CMK (cell line): ENCODE measurements at places on chromosomes 7 and 10.
A peak's percentile ranks its signal among the peaks of the same experiment; 100 is the strongest.

GRCh38 chr7:141287936-141288335 lies 214.1 kb downstream of the TMEM178B start:
- DNase-seq, result no peak

GRCh38 chr7:142770661-142771352 lies at the start of gene PRSS2:
TSS of gene PRSS2 (plus strand) at chr7:142770970. CDS start at chr7:142770983, 13 bp downstream.
- no peak for DNase-seq

GRCh38 chr10:17685233-17685840 lies 41.4 kb downstream of the STAM start:
- no peak for DNase-seq

GRCh38 chr7:157671358-157672255 lies 334.8 kb downstream of the DNAJB6 start:
- DNase-seq, result no peak

DNA sequence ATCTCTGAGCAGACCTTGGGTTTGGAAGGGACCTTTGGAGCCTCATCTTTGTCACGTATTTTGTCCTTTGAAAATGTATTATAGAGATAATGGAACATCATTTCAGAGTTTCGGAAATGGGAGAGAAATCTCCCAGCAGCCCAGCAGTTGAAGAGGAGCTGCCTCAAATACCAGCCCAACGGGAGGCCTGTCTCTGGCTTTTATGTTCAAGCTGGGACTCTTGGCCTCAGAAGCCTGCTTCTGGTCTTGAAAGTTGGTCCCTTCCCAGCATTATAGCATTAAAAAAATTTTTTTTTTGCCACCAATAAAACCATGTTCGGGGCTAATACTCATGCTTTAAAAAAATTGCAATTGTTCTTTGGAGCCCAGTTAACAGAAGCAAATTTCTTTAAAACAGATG lies 73.4 kb upstream of the CTBP2 start:
- no peak for DNase-seq

- DNase-seq, result no peak
Measured at GRCh38 chr10:61919646-61920215, 18.2 kb downstream of the ARID5B start.

DNA sequence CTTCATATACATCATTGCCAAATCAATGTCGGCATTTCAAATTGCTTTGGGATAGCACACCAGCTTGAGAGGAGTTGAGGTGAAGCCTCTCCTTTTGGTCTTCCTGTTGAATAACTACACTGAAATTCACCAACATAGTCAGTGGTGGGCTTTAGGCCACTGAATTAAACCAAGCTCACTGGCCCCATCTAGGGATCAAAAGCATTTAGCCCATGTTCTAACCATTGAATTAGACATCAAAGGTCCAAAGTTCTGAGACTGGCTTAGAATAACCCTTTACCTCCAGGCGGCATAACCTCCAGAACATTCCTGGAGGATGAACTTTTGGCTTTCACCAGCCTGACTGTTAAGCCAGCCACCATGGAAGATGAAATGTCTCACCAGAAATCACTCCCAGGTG lies 54.6 kb downstream of the BPGM start:
- DNase-seq, result peak; percentile 2

GRCh38 chr10:44369296-44369695 lies 15.6 kb downstream of the CXCL12 start:
- no peak for DNase-seq

DNA sequence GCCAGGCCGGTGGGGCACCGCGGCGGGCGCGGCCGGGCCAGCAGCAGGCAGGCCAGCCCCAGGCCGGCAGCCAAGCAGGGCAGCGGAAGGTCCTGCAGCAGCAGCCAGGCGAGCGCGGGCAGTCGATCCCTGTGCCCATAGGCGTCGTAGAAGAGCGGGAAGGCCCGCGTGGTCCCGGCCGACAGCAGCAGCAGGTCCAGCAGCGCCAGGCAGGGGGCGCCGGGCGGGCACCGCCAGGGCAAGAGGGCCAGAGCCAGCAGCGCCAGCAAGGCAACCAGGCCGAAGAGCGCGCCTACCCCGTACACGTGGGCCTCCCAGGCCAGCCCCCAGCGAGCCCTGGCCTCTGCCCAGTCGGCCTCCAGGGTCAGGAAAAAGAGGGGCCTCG lies 8.4 kb upstream of the RBM28 start:
- DNase-seq, result no peak

DNA sequence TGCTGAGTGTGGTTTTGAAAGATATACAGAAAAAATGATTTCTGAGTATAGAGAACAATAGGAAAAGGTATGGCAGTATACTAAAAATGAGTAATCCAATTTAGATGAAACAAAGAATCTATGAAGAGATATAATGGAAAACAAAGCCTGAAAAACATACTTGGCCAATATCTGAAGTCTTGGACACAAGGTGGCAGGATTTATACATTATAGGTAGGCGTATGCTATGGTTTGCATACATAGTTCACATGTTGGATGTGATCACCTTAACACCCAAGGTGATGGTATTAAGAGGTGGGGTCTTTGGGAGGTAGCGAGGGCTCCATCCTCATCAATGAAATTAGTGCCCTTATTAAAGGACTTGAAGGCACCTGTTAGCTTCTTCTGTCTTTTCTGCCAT lies 34.5 kb upstream of the BPGM start:
- no peak for DNase-seq

DNA sequence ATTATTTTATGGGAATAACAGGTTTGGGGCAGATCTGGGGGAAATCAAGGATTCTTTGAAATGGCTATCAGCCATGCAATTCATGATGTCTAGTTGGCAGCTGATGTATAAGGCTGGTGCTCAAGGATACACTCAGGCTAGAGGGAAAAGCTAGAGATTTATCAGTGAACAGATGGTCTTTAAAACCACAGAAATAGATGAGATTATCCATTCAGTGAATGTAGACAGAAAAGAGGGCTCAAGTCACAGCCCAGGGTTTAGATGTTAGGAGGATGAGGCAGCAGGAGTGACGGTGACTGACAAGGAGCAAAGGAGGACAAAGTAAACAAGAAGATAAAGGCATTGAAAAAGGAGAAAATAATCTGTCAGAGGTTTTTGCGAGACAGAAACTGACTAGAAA lies 238.7 kb downstream of the CDK14 start:
- DNase-seq, result no peak

GRCh38 chr10:2978111-2978510 lies 89.2 kb upstream of the PFKP start:
- no peak for DNase-seq

DNA sequence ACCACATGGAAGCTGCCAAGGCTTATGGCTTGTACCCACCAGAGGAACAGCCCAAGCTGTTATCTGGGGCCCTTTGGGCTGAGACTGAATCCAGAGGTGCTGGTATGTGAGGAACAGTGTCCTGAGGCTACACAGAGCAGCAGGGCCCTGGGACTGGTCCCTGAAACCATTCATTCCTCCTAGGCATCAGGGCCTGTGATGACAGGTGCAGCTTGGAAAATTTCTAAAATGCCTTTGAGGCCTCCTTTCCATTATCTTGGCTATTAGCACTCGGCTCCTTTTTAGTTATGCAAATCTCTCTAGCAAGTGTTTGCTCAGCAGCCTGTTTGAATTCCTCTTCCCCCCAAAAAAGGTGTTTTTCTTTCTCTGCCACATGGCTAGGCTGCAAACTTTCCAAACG lies 1151.7 kb upstream of the LRRN3 start:
- no peak for DNase-seq

DNA sequence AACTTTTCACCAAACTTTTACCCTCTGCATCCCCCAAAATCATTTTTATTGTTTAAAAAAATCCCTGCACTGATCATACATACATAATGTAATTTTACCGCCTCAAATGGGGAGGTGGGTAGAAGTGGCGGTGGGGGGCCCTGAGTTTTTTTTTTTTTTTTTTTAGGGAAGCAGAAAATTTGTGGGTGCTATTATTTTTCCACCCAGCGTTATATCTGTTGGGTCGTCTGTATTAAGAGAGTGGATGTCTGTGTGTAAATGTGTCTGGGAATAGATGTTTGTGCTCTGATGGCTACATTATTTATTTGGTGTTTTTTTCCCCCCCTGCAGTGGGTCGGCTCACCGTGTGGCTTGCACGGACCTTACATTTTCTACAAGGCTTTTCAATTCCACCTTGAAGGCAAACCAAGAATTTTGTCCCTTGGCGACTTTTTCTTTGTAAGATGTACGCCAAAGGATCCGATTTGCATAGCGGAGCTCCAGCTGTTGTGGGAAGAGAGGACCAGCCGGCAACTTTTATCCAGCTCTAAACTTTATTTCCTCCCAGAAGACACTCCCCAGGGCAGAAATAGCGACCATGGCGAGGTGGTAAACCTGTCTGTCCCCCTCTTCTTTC lies 438 bp downstream of the ARID5B start:
- no peak for DNase-seq

- DNase-seq, result no peak
Measured at GRCh38 chr10:127150136-127150535, 46.3 kb downstream of the INSYN2A start.

GRCh38 chr7:156179872-156180390 lies 367.7 kb upstream of the SHH start:
- DNase-seq, result no peak

- DNase-seq, result no peak
Measured at GRCh38 chr7:18262058-18262457, 233.5 kb upstream of the HDAC9 start.

GRCh38 chr7:156722043-156722826 lies 81.7 kb downstream of the RNF32 start:
- no peak for DNase-seq

- no peak for DNase-seq
Measured at GRCh38 chr10:13707156-13707881, 120.6 kb downstream of the PRPF18 start.

DNA sequence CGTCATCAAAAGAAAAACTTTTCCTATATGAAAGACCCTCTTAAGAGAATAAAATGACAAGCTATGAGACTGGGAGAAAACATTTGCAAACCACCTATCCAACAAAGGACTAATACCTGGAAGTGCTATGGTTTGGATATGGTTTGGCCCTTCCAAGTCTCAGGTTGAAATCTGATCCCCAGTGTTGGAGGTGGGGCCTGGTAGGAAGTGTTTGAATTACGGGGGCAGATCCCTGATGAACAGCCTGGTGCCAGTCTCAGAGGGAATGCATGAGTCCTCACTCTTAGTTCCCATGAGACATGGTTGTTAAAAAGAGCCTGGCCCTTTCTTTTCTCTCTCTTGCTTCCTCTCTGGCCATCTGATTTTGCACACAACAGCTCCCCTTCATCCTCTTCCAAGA lies 6.3 kb downstream of the ALDH18A1 start:
- DNase-seq, result no peak

DNA sequence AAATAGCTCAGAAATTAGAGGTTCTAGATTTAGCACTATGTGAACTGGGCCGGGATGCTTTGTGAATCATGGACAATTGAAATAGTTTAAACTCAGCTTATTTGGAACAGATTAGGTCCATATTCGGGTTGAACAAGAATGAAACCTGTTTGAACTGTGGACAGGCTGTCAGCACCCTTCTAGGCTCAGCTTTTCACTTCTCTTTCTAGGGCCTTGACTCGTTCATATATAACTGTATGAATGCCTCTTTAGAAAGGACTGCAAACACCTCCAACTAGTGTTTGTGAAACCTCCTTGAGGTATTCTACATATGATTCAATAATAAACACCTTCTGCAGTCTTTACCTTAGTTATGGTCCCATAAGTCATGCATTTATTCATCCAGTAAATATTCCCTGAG lies 115.6 kb downstream of the REEP3 start:
- DNase-seq, result no peak

- no peak for DNase-seq
Measured at GRCh38 chr7:128137181-128137580, 103.9 kb upstream of the LEP start.

DNA sequence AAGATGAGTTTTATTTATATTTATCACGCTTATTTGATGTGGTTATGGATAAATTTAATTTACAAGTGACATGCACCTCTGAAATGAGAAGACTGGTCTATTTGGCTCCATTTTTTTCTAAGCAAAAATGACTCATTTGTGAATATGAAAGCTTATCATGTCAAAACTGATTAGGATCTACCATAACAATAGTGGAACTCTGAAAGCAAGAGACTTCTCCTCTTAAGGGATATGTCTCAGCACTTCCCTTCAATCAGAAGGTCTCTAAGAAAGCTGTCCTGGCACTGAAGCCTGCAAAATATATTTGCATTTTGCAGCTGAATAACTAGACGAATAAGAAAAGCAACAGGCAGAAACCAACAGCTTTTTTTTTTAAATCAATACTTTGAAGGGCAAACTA lies 12.7 kb downstream of the FAS start:
- no peak for DNase-seq

- DNase-seq, result no peak
Measured at GRCh38 chr7:137243741-137244140, 99.8 kb downstream of the PTN start.

- no peak for DNase-seq
Measured at GRCh38 chr7:92705831-92706230, 115.6 kb upstream of the FAM133B start.

- no peak for DNase-seq
Measured at GRCh38 chr7:128833148-128833945, 3.1 kb downstream of the FLNC start.

GRCh38 chr10:13883636-13884444 lies 297.1 kb downstream of the PRPF18 start:
- DNase-seq, result no peak

DNA sequence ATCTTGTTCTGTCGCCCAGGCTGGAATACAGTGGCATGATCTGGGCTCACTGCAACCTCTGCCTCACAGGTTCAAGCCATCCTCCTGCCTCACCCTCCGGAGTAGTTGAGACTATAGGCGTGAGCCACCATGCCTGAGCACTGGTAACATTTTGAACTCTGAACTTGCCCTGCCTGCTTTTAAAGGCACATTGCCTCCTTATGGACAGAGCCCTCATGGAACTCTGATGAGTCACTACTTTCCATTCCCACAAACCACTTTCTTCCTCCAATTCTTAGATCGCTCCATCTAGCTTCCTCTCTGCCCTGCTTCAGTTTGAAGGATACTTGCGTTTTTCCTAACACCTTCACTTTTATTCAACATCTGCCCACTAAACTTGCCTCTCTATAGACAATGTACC lies 38.1 kb downstream of the PRPS1L1 start:
- no peak for DNase-seq

- DNase-seq, result no peak
Measured at GRCh38 chr7:17015598-17016031, 133.8 kb upstream of the AGR3 start.

DNA sequence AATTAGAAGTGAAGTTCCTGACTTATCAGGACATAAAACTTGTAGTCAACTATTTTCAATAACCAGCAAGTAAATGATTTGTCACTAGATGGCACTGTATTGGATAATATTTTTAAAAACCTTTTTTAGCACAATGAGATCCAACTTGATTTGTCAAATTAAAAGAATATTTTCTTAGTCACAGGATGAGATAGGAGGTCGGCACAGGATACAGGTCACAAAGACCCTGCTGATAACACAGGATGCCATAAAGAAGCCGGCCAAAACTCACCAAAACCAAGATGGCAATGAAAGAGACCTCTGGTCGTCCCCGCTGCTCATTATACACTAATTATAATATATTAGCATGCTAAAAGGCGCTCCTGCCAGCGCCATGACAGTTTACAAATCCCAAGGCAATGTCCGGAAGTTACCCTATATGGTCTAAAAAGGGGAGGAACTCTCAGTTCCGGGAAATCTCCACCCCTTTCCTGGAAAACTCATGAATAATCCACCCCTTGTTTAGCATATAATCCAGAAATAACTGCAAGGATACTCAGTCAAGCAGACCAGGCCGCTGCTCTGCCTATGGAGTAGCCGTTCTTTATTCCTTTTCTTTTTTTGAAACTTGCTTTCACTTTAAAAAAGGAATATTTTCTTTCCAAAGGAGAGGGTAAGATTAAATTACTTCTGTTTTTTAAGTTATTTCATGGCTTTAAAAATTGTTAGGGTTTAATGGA lies 255.7 kb upstream of the MKLN1 start:
- peak; percentile 74 for DNase-seq

GRCh38 chr10:103637927-103638557 lies 144.5 kb downstream of the NEURL1 start:
- DNase-seq, result no peak
